ENCODE measurements at places on chromosomes 6 and 20. TPM values are rescaled to one million over a fixed set of nuclear protein-coding genes. Genes with fewer than 3 reads are reported as not detected.

The SNX21 gene
- 65.2 TPM for total RNA-seq

The RBM24 gene
- total RNA-seq = 1.5 TPM

The SLC22A2 gene
- total RNA-seq = 0.13 TPM

The CST7 gene
- not detected for total RNA-seq

The LINC00237 gene
- not detected for total RNA-seq

The MCHR2 gene
- total RNA-seq = not detected

The PXDC1 gene
- 49.0 TPM for total RNA-seq

The CCR6 gene
- not detected for total RNA-seq

The BPIFA1 gene
- not detected for total RNA-seq

The LY6G6C gene
- not detected for total RNA-seq

The MYLK4 gene
- total RNA-seq = 0.53 TPM

The BMP6 gene
- total RNA-seq = 5.4 TPM

The MUC21 gene
- not detected for total RNA-seq

The PRSS35 gene
- total RNA-seq = 1.6 TPM

The CST5 gene
- not detected for total RNA-seq

The TMEM244 gene
- total RNA-seq = not detected

The SIRPD gene
- not detected for total RNA-seq

The DCDC2 gene
- not detected for total RNA-seq

The EFCAB8 gene
- total RNA-seq = 0.50 TPM

The ENPP5 gene
- 0.87 TPM for total RNA-seq

The OLIG3 gene
- 0.06 TPM for total RNA-seq

The UNC5CL gene
- total RNA-seq = under 0.01 TPM

The PGC gene
- total RNA-seq = not detected

The SLC26A8 gene
- total RNA-seq = 0.26 TPM

The DTD1 gene
- 113 TPM for total RNA-seq

The RPN2 gene
- total RNA-seq = 296 TPM

The TULP1 gene
- total RNA-seq = not detected

The TMEM217 gene
- 1.8 TPM for total RNA-seq

The AGER gene
- 0.13 TPM for total RNA-seq

The PTK7 gene
- total RNA-seq = 13.7 TPM

The MICB gene
- 14.4 TPM for total RNA-seq

The MOG gene
- total RNA-seq = not detected

The CST3 gene
- 310 TPM for total RNA-seq

The TTK gene
- 11.7 TPM for total RNA-seq

The TFAP2D gene
- 0.26 TPM for total RNA-seq

The C6orf163 gene
- total RNA-seq = 2.1 TPM

The CHRNA4 gene
- not detected for total RNA-seq

The SMLR1 gene
- total RNA-seq = not detected

The BACH2 gene
- total RNA-seq = under 0.01 TPM

The GTSF1L gene
- not detected for total RNA-seq

The VSTM2L gene
- total RNA-seq = 0.53 TPM

The ULBP2 gene
- 7.0 TPM for total RNA-seq

Data from aortic smooth muscle cell (primary cell).